ENCODE measurements at places on chromosomes 11 and 22. TPM values are rescaled to one million over a fixed set of nuclear protein-coding genes. Genes with fewer than 3 reads are reported as not detected.

APOL5 gene
- total RNA-seq = not detected

CASP4 gene
- 1,759 TPM for total RNA-seq

SLC1A2 gene
- total RNA-seq = not detected

OR8G1 gene
- not detected for total RNA-seq

MUC6 gene
- total RNA-seq = not detected

RRM1 gene
- 29.4 TPM for total RNA-seq

OR10G8 gene
- total RNA-seq = not detected

CHADL gene
- total RNA-seq = 0.73 TPM

FOLR1 gene
- 1.2 TPM for total RNA-seq

NDUFS8 gene
- total RNA-seq = 197 TPM

SCGB1D1 gene
- total RNA-seq = not detected

FAM180B gene
- total RNA-seq = not detected

TRIM29 gene
- total RNA-seq = not detected

F2 gene
- not detected for total RNA-seq

SAAL1 gene
- total RNA-seq = 19.9 TPM

NUP98 gene
- 60.9 TPM for total RNA-seq

LRP4 gene
- total RNA-seq = 7.5 TPM

CDKN1C gene
- total RNA-seq = 8.1 TPM

TMEM218 gene
- total RNA-seq = 22.5 TPM

KCNK4 gene
- not detected for total RNA-seq

BTG4 gene
- not detected for total RNA-seq

OR2AG1 gene
- not detected for total RNA-seq

ACR gene
- 0.76 TPM for total RNA-seq

FOLR2 gene
- not detected for total RNA-seq

OR52H1 gene
- not detected for total RNA-seq

CCND1 gene
- 831 TPM for total RNA-seq

MPZL2 gene
- total RNA-seq = 31.9 TPM

P2RX3 gene
- not detected for total RNA-seq

PNPLA5 gene
- total RNA-seq = not detected

LIPT2 gene
- total RNA-seq = 2.8 TPM

CCDC87 gene
- total RNA-seq = 0.18 TPM

NFRKB gene
- 23.4 TPM for total RNA-seq
